COR-L47 (cell line): ENCODE measurements at places on chromosomes 2 and 18.
A peak's percentile ranks its signal among the peaks of the same experiment; 100 is the strongest.

DNA sequence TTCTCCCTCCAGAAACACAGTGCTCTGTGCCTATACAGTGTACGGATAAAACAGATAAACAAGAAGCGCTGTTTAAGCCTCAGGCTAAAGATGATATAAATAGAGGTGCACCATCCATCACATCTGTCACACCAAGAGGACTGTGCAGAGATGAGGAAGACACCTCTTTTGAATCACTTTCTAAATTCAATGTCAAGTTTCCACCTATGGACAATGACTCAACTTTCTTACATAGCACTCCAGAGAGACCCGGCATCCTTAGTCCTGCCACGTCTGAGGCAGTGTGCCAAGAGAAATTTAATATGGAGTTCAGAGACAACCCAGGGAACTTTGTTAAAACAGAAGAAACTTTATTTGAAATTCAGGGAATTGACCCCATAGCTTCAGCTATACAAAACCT, 70.7 kb downstream of the TANK start:
- no peak for DNase-seq

DNA sequence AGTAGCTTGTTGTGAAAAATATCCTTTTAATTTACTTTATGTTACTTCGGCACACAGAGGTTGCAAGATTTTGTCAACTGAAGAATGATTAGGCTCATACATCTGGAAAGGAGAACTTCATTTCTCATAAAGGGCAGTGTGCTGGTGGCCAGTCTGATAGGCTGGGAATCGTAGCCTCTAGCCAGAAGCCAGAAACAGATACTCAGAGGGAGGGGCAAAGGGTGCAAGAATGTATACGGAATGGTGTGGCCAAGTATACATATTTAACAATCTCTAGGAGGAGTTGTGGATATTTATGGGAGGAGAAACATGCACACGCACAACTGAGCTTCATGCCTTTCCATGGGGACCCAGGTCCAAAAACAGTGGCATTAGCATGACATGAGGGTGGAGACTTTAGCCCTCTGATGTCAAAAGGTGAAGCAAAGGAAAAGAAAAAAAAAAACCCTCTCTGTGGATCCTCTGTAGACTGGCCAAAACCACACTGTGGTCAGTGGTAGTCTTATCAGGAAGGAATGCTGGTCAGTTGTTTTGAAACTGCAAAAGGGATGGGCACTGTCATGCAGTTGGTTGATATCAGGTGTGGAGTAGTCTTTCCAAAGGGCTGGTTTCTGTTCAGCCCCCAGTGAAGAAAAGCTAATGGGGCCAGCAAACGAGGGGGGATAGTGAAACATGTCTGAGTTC, 34.9 kb upstream of the APCDD1 start:
- no peak for DNase-seq

- no peak for DNase-seq
Measured at GRCh38 chr2:164560902-164561301, 60.4 kb downstream of the GRB14 start.

DNA sequence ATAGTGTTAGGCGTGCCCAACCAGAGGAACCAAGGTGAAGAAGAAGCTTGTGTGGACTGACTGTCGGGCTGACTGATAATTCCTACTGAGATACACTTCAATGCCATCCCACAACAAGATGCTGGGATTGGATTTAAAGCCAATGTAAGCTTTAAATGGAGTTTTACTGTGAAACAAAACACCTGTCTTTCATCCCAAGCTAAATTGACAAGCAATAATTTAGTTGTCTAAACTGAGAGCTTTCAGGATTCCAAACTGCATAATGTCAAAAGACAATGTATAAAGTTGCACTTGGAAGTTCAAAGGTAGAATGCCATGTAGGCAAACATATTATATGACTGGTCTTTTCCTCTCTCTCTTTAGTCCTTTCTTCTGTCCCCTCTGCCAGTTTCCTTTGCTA, 1025.3 kb upstream of the FANCL start:
- no peak for DNase-seq

DNA sequence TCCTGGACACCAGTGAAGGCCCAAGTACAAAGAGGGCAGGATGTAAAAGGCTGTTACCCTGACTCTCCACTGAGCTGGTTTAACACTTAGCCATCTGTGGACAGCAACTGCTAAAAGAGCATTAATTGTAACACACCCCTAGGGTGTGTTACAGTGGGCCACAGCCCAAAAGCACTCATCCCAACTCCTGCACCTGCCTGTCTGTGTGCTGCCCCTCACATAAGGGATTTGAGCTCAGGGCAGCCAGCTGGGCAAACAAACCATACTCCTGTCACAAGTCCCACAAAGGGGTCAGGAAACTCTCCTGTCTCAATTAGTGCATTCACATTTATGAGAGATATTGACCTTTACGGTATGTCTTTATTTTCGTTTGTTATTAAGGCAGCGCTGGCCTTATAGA, 833.1 kb upstream of the NXPH2 start:
- peak; percentile 85 for DNase-seq

GRCh38 chr2:108212671-108213070, 27.1 kb upstream of the SULT1C3 start:
- DNase-seq, result no peak

GRCh38 chr2:146081459-146081858, 1561.5 kb upstream of the ZEB2 start:
- no peak for DNase-seq
